ENCODE measurements at places on chromosomes 16 and 17.

DNA sequence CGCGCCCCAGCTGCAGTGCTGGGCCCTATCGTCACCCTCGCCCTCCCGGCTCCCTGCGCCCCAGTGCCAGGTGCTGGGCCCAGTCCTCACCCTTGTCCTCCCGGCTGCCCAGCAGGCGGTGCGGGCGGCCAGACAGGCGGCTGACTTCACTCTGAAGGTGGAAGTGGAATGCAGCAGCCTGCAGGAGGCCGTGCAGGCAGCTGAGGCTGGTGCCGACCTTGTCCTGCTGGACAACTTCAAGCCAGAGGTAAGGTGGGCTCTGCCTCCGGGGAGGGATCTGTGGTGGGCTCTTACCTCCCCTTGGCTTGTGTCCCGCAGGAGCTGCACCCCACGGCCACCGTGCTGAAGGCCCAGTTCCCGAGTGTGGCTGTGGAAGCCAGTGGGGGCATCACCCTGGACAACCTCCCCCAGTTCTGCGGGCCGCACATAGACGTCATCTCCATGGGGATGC is 17.9 kb downstream of the QPRT start:
- DNase-seq, result no peak

DNA sequence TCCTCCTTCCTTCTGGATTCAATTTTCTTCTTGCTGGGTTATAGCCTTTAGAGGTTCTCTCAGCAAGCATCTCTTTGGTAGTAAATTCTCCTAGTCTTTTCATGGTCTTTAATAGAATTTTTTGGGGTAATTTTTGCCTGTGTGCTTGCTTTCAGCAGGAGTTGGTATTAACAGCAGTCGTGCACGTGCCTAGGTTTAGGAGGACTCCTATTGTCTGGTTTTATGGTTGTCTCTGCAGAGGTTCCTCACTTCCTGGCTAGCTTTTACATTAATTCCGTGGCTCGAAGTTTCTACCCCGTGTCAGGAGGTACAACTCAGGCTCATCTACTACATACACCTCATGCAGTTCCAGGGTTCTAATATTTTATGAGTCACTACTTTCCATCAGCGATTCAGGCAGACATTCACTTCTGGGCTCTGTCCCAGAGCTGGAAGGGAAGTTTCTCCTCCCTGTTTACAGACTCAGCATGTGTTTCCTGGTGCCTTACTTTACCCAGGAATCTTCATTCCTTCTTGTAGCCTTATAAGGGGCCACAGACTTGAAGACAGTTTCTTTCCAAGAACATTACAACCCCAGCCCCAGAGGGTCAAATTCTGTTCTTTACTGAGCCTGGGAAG is 643.6 kb downstream of the HS3ST4 start:
- DNase-seq, result no peak

DNA sequence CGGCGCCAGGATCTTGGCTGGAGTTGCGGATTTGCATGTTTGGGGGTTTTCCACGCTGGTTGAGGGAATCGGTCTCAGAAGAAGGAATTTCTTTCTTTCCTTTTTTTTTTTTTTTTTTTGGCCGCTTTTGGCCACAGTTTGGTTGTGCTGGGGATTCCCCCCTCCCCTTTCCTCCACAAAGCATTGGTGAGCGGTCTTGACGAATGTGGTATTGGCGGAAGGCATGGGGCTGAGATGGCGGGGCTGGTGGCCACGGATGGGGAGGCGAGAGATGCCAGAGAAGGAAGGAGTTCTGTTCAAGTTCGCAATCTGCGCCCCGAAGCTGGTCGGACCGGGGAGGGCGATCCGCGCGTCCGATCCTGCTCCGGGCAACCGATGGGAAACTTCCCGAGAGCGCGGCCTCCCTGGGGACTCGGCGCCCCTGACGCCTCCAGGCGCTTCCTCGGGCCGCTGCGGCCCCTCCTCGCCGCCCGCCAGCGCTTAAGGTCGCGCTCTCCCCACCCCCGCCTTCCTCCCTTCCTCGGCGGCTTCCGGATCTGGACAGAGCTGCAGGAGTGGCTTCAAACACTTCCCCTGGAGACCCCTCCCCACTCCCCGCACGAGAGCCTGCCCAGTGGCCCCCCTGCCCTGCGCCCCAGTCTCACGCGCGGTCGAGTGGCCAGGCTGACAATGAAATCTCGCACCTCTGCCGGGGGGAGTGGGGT is 43.2 kb downstream of the RAI1 start:
- DNase-seq, result no peak

DNA sequence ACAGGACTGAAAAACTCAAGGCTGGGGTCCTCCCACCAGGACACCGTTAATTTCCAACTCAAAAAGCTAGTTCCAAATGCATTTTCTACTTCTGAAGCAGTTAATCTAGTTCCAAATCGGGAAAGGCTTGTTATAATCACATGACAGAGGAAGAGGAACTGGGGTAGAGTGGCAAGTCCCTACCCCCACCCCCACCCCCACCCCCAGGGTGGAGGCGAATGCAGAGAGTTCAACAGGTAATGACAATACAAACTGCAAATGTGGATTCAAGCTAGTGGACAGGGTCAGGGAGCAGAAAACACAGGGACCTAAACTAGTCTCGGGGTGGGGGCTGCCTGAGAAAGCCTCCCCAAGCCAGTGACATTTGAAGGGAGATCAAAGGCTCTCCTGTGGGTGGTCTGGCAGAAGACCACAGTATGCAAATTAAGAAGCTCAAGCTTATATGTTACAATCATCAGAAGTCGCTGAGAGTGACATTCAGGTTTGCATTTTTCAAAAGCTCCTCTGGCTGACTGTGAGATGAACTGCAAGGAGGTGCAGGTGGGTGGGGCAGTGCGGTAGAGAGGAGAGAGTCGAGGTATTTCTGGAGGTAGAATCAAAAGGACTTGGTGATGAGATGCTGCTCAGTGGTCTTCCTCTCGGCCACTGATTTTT is 56.4 kb upstream of the SLC25A19 start:
- no peak for DNase-seq

DNA sequence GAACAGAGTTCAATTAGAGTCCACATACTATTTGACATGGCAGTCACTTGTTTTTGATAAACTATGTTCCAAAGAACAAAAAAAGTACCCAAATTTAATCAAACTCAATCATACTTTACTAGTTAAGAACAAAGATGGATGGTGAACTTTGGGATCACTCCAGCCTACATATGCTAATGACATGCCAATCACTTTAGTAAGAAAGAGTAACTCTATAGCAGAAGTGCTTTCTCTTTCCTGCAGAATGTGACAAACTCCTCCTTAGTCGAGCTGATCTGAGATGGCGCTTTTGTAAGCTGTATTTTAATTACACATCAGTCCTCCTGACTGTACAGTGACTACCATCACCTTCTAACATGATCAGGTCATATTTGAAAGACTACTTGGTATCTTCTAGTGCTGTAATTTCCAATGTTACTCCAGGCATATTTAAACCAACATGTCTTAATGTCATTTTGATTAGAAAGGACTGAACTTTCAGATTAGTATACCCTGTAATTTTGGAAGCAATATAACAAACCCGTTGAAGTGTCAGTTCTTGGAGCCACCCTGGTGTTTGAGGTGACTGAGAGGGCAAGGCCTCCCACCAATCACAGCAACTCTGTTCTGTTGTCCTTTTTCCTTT is 4.1 kb downstream of the NETO2 start:
- DNase-seq, result no peak

- DNase-seq, result no peak
Observed at GRCh38 chr17:17766077-17766743, 70.6 kb downstream of the SREBF1 start.

GRCh38 chr16:1723450-1724147 is 17.6 kb downstream of the MAPK8IP3 start:
- DNase-seq, result no peak

DNA sequence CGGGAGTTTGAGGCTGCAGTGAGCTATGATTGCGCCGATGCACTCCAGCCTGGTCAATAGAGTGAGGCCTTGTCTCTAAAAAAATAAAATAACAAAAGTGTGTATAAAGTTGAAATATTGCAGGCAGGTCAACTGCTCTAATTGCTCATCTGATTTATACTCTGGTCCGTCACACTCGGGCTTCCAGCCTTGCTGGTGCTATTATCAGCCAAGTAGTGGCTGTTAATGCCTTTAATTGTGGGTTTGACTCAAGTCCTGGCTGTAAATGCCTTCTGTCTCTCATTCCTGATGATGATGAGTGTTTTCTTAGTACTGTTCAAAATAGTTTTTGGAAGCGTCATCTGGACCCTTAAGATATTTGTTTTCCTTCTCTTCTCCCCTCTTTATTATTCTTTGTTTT is 18.4 kb downstream of the SYT17 start:
- DNase-seq, result no peak

- no peak for DNase-seq
Observed at GRCh38 chr17:1627982-1628855, at the start of gene SLC43A2. SLC43A2 (minus strand) TSS chr17:1628834; CDS start chr17:1627874, 960 bp downstream.

DNA sequence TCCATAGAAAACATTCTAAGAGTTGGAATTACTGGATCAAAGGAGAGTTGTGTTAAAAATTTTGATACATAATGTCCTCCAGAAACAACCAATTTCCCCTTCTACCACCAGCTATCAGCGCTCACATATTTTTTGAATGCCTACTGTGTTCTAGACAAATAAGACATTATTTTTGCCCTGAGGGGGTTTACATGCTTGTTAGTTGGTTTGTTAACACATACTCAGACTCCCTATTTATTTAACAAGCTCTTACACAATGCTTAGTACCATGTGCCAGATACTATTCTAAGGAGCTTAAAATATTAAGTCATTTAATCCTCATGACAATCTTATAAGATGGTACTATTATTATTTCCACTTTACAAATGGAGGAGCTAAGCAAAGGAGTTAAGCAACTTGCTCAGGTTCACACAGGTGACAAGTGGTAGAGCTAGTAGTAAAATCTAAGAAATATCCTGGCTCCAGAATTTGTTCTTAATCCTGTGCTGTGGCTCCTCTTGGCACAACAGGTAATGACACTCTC is 194.2 kb downstream of the UTP18 start:
- no peak for DNase-seq

DNA sequence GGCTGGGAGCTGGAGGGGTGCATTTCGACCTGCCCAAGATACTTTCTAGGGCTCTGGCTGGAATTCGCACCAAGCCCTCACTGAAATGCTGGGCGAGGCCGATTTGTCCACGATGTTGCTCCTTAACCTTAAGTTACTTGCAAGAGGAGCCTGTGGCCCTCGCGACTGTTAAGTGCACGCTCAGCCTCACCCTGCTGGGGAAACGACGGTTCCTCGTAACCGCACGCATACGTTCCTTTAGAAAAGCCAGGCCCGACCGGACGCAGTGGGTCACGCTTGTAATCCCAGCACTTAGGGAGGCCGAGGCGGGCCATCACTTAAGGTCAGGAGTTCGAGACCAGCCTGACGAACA is 607 bp upstream of the NCOR1 start:
- DNase-seq, result no peak

DNA sequence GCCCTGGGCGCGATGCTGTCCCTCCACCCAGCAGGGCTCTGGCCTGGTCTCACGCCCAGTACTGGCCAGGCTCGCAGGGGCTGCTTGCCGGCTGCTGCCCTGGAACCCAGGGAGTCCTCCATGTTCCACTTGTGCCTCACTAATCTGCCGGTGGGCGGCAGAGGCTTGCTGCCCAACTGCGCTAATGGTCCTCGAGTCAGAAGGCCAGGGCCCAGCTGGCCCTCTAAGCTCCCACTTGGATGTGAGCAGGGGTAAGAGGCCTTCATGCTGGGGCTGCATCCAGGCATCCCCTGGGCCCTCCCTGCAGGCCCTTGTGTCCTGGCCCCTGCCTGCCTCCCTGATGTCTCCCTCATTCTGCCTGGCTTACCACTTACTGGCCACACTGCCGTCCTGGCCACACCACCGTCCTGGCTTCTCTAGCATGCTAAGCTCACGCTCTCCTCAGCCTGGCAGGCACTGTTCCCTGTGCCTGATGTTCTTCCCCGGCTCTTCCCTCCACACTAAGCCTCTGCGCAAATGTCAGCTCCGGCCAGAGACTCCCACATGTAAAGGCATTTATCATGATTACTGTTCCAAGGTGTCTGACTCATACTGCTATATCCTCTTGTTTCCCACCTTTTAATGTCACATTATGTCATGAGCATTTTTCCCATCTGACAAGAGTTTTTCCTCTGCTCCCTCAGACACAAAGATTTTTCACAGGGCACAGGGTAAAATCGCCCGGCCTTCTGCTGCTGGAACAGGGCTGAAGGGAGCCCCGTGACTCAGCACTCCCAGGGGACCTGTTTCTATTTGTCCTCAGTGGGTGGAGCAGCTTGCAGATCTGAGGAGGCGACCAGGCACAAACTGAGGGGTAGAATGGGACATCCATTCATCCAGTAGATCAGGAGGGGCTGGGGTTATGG is 15.9 kb downstream of the B9D1 start:
- DNase-seq, result no peak

- no peak for DNase-seq
Observed at GRCh38 chr17:49987681-49988441, 7.2 kb downstream of the DLX3 start.

- no peak for DNase-seq
Observed at GRCh38 chr17:68398691-68399637, 58.3 kb downstream of the WIPI1 start.

GRCh38 chr17:10743316-10744009 is 13.6 kb upstream of the TMEM220 start:
- no peak for DNase-seq

GRCh38 chr17:42274812-42275526 is 1.2 kb downstream of the STAT5B start:
- DNase-seq, result no peak

DNA sequence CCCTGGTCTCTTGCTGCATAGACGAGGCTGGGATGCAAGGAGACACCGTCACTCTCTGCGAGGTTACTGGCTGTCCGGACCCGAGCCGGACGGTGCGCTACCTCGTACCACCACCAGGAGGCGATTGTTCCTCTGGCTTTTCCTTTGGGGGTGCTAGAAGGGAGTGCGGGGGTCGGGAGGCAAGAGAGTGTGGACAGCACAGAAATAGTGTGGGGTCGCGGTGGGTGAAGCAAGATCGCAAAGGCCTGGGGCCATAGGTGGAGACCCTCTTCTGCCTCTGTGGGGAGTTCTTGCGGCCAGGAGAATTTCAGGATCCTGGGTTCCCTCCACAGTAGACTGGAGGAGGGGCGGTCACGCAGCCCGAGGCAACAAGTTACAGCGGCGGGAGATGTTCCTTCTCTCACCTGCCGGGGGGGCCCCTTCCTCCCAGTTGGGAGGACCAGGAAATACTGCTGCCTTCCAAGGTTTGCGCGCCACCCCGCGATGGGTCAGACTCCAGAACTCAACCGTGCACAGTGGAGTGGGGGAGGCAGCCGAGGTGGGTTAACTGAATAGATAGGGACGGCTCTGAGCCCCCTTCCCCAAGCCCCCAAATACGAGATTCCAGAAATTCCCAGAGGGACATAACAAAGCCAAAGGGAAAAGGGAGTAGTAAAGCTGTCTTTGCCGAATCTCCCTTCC is 6.9 kb downstream of the PHOSPHO1 start:
- DNase-seq, result no peak

Data from NCI-H1417 treated with DMSO at 0.1 percent for 48 hours (cell line).